Mesothelial cell of epicardium (in vitro differentiated cells): ENCODE measurements at places on chromosomes 12 and 14. TPM values are rescaled to one million over a fixed set of nuclear protein-coding genes. Genes with fewer than 3 reads are reported as not detected.

The LYZ gene
- total RNA-seq, result 0.34 to 0.60 TPM (median 0.47 TPM) in 3 replicates

The CIROP gene
- not detected in 3 replicates for total RNA-seq

The GTF2A1 gene
- 29.0 to 31.1 TPM (median 30.5 TPM) in 3 replicates for total RNA-seq

The SRGAP1 gene
- total RNA-seq, result 9.6 to 9.7 TPM (median 9.7 TPM) in 3 replicates

The PLXNC1 gene
- total RNA-seq, result 3.0 to 3.6 TPM (median 3.4 TPM) in 3 replicates
